Naive thymus-derived CD8-positive, alpha-beta T cell (primary cell): ENCODE measurements at places on chromosomes 4 and X. TPM values are rescaled to one million over a fixed set of nuclear protein-coding genes. Genes with fewer than 3 reads are reported as not detected.

MAGEC3 gene
- total RNA-seq: not detected

TCEAL6 gene
- not detected for total RNA-seq

SLC25A53 gene
- 27.3 TPM for total RNA-seq

GRCh38 chr4:22522206-22522605, 6.3 kb upstream of the ADGRA3 start:
- H3K27me3 ChIP-seq: no peaks in the 10 kb centered on the region
- no peaks in the 10 kb centered on the region for H3K4me1 ChIP-seq
- H3K4me3 ChIP-seq: no peak overlapping the region
- no peaks in the 10 kb centered on the region for H3K36me3 ChIP-seq
- DNase-seq: no peak

GRCh38 chr4:55635741-55636655, at the start of gene NMU:
TSS of gene NMU (minus strand) at chr4:55636298. CDS start at chr4:55636192, 106 bp downstream.
- H3K4me3 ChIP-seq: peak within 1 kb of the TSS; percentile 74
- no peak within 1 kb of the TSS for H3K27ac ChIP-seq
- DNase-seq: peak; percentile 5

DNA sequence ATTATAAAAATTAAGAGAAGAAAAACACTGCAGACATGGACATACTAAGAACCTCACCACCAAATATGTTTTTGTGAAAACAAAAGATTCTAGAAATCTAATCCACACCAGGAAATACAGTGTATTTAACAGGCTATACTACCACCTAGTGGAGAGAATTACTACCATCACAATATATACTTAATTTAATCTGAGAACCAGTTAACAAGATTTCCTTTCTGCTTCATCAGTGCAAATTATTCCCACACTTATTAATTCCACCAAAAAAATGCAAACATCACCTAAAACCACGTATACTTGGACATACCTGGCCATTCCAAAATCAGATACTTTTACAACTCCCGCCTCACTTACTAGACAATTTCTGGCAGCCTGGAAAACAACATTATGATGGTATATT, 7.0 kb upstream of the TXK start:
- H3K27me3 ChIP-seq: no peaks in the 10 kb centered on the region
- no peaks in the 10 kb centered on the region for H3K36me3 ChIP-seq
- H3K27ac ChIP-seq: no peak overlapping the region
- H3K4me3 ChIP-seq: no peak overlapping the region

DNA sequence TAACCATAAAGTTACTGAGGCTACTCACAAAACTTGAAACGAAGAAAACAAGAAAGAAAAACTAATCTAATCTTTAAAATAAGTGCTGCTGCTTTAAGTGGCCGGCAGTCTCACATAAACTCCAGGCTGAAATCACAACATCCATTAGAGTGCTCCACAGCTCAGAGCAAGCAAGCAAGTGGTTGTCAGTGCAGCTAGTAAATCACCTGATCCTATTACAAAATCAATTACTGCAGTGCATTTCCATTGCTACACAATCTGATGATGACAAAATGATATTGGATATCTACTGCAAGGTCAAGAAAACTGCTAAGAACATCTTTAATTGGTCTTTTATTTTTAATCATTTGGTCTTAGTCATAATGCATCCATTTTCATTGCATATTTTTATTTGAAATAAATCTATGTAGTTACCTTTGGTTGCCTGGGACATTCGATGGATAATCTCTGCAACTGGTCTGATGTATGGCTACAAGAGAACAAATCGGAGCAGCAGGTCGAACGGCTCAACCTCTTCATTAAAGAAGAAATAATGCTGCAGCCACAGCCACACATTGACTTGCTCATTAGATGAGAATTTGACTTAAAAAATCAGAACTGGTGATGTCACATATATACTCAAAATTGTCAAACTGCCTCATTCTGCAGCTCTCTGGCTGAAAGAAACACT, 87.7 kb downstream of the FBXW7 start:
- H3K27ac ChIP-seq: no peak overlapping the region
- no peaks in the 10 kb centered on the region for H3K36me3 ChIP-seq
- no peak overlapping the region for H3K4me3 ChIP-seq
- H3K4me1 ChIP-seq: peaks cover 31% of the 10 kb centered on the region
- H3K27me3 ChIP-seq: no peaks in the 10 kb centered on the region

DNA sequence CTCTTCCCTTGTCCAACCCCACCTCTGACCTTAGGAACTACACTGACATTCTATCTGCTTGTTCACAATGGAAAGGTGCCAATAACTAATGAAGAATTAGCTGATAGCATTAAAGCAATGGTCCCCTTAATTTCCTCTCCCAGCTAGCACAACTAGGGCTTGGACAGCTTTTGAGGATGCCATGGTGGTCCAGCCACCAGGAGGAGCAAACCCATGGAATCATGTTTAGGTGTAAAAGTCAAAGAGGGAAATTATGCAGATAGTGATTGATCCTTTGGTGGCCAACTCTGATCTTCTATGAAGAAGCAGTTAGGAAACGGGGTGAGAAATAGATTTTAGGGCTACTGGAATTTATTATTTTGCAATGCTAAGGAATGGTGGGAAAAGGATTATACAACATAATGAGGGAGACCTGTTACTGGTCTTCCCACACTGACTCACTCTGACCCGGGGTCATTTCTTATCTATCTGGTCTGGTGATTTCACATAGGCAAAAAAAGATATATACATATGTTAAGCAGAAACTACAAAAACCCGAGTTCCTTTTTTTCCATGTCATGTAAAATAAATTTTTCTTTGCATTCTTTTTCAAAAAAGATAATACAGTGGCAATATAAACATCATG, 45.8 kb upstream of the FBXW7 start:
- no peak overlapping the region for H3K4me3 ChIP-seq
- no peaks in the 10 kb centered on the region for H3K27me3 ChIP-seq
- no peak overlapping the region for H3K27ac ChIP-seq

DNA sequence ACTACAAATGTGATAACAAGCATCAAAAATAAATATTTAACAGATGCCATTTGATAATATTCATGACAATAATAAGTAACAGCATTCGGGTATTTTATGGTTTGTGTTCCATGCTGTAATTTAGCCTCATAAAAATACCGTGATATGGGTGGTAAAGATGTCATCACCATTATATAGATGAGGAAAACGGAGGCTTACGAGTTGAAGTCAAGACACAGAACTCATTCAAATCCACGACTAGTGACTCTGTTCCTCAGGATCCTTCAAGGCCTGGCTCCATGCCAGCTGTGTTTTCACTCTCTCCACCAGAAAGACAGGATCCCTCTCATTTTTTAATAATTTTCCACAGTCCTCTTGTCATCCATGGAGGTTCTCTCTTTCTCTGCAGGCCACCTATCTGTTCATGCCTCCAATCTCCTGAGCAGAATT, 94.5 kb downstream of the APBB2 start:
- H3K4me3 ChIP-seq: no peak overlapping the region
- H3K27ac ChIP-seq: no peak overlapping the region
- peaks cover 8% of the 10 kb centered on the region for H3K27me3 ChIP-seq
- H3K4me1 ChIP-seq: no peaks in the 10 kb centered on the region

DNA sequence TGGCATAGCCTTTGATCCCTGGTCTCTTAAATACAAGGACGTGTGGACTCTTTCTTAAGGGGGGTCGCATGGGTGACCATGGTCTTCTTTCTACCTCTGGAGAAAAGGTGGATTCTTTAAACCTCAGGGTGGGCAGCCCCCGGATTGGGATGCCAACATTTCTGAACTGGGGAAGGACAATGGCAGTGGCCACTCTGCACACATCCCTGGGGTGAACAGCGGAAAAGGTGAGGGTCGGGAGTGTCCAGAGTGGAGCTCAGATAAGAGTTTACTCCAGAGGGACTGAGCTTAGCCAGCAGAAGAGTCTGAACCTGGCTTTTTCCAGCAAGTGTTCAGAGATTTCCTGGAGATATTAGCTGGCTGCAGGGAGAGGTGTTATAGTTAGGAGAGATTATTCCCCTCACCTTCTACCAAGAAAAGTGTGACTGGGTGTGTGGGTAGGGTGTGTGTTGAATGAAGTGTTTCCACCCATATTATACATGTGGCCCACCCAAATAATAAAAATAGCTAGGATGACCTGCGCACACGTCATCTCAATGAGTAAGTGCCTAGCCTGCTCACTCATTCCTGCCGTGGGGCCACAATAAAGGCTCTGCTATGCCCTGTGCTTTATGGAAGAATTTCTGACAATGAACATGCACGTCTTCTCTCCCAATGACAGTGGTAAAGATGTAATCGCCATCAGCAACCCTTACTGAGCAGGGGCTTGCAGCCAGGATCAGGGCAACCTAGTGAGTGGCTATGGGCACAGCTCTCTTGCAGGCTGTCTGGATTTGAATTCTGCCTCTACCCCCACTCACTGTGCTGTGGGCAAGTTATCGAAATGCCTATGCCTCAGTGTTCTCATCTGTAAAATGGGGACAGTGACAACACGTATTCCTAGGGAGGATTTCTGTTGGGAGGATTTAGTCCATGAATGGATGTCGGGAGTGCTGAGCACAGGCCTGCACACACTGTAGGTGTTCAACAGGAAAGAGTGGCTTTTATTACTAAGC, 76.6 kb downstream of the SLC2A9 start:
- no peak overlapping the region for H3K27ac ChIP-seq
- no peaks in the 10 kb centered on the region for H3K4me1 ChIP-seq
- no peak overlapping the region for H3K4me3 ChIP-seq
- no peaks in the 10 kb centered on the region for H3K36me3 ChIP-seq
- no peak for DNase-seq

DNA sequence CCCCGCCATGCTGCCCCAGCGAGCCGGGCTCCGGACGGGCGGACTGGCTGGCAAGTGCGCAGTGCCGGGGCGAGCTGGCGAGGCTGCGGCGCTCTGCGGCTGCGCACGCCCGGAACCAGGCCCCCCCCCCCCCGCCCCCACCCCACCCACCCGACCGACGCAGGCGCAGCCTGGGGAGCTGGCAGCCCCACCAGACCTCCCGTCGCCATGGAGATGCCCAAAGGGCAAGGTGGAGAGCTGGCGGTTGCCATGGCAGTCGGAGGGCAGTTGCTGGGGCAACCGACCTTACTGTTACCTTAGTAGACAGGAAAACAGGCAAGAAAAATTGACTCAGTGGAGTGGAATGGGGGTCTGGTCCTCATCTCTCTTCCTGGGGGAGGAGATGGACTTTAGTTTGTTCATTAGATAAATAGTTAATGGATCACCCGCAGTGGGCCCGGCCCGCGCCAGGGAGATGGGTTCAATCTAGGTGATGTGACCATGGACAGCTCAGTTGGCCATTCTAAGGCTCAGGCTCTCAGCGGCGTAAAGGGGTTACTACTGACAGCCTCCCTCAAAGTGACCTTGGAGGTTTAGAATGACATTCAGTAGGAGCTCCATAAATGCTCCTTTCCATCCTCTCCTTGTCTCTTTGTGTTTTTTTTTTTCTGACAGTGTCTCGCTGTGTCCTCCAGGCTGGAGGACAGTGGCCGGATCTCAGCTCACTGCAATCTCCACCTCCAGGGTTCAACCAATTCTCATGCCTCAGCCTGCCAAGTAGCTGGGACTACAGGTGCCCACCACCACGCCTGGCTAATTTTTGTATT, at the start of gene PCSK1N:
PCSK1N (minus strand) TSS at position 87 of the 806 bp plus-strand sequence; CDS start at position 9, 78 bp downstream.
- peak within 1 kb of the TSS; percentile 81 for H3K4me3 ChIP-seq
- DNase-seq: peak; percentile 76
- no peaks in the 10 kb centered on the region for H3K36me3 ChIP-seq

- DNase-seq: no peak
- peak overlapping the region; percentile 79 for H3K27ac ChIP-seq
- no peak overlapping the region for H3K4me3 ChIP-seq
- peaks cover 26% of the 10 kb centered on the region for H3K4me1 ChIP-seq
These were observed 53.8 kb upstream of the TBC1D14 start for GRCh38 chr4:6855692-6856297.

- no peaks in the 10 kb centered on the region for H3K36me3 ChIP-seq
- no peak overlapping the region for H3K4me3 ChIP-seq
- peaks cover 4% of the 10 kb centered on the region for H3K27me3 ChIP-seq
- no peaks in the 10 kb centered on the region for H3K4me1 ChIP-seq
- no peak overlapping the region for H3K27ac ChIP-seq
These were observed 380.3 kb upstream of the LCORL start for GRCh38 chr4:18401868-18402267.

- peaks cover 5% of the 10 kb centered on the region for H3K4me1 ChIP-seq
- no peaks in the 10 kb centered on the region for H3K36me3 ChIP-seq
- no peak for DNase-seq
- no peaks in the 10 kb centered on the region for H3K27me3 ChIP-seq
- no peak overlapping the region for H3K4me3 ChIP-seq
These were observed 274.9 kb upstream of the GK2 start for GRCh38 chr4:79682801-79683530.
